ENCODE measurements at places on chromosomes 5 and 9.
A peak's percentile ranks its signal among the peaks of the same experiment; 100 is the strongest.

DNA sequence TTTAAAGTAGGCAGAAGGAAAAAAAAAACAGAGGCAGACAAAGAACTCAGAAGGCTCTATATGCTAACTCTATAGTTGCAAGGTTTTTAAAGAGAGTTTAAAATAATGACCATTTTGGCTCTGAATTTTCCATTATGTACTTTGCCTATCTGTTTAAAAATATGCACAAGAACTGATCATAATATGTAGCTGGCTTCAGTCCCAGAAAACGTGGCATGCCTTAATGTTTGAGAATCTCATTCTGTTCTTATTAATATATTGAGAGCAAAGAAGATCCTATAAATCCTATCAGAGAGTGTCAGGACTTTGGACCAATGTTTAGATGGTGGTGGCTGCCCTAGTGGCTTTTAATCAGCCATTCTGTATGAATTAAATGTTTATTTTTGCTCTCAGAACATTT, 121.5 kb downstream of the JMY start:
- DNase-seq, result no peak

DNA sequence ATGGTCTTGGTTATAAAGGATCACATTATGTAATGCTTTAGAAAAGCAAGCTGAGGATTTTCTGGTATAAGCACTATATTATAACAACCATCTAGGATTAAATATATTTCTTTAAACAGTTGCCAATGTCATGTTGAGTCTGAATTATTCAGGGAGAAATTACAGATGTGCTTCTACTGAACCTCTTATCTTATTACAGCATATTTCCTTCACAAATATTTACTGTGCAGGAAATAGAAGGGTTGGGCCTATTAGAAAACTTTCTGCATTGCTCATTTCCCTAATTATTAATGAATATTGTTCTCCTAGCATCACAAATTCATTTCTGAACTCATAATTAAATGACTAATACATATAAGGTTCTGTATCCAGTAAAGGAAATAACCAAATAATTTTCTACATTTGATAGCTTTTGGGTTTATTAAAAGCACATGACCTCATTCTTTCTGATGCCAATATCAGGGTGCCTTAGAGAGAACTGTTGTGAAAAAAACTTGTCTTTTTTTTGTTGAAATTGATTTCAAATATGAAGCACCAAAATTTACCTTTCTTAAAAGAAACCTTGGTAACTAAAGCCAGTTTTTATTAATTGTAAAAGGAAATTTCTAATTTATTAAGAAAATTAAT, 476.8 kb upstream of the PTGER4 start:
- DNase-seq, result no peak

GRCh38 chr9:20499013-20499412, 123.3 kb downstream of the MLLT3 start:
- DNase-seq, result no peak

- DNase-seq, result no peak
These were observed 65.7 kb upstream of the BASP1 start for GRCh38 chr5:17151686-17152085.

DNA sequence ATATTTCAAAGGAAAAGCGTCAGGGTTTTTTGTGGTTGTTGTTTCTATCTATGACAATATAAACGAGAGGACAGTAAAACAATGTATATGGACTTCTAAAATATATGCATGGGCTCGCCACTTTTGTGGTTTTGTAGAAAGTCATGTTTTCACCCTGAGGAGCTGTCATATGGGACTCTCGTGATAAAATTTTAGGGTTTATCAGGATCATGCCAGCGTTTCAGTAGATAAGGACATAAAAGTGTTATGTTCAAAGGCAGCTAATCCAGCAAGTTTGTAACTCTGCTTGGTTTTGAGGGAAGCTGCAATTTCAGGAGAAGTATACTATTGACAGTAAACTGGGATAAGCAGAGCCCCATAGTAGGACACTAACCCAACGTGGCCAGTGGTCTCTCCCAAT, 120.3 kb downstream of the CDC42SE2 start:
- DNase-seq, result no peak

DNA sequence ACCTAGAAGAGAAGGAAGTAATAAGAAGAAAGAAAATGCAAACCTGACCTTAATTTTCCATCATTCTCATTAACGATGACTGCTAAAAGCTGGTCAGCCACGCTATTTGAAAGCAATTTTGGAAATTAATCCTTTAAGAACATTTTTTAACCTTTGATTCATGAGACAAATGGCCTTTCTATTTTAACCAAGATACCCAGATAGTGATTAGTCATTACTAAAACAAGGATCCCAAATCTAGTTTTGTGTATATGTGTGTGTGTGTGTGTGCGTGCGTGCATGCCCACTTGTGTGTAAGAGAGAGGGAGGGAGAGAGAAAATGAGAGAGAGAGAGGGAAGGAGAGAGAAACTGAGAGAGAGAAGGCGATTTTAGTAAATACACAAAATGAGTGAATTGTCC, 329.5 kb downstream of the DEPDC1B start:
- no peak for DNase-seq

GRCh38 chr9:12368569-12368968, 324.6 kb upstream of the TYRP1 start:
- DNase-seq, result no peak

DNA sequence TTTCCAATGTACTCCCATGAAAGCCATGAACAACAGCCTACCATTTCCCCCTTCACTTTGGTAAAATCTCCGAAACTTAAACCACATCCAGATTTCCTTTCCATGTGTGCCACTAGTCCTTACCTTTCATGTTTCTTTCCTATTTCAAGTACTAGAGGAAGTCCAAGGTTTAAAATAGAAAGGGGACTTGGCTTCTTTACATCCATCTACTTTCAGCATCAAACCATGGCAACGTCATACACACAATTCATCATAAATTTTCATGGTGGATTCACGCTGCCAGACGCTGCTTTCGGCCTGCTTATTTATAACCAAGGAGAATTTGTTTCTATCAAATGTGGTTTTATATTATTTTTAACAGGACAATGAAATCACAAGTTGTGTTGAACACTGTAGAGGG, 58.7 kb upstream of the ZNF622 start:
- DNase-seq, result no peak

GRCh38 chr9:80204054-80204453, 632.3 kb downstream of the TLE4 start:
- DNase-seq, result no peak

GRCh38 chr9:26169708-26170107, 491.5 kb upstream of the TUSC1 start:
- DNase-seq, result no peak

- no peak for DNase-seq
These were observed 211.4 kb upstream of the FTMT start for GRCh38 chr5:121640298-121640697.

DNA sequence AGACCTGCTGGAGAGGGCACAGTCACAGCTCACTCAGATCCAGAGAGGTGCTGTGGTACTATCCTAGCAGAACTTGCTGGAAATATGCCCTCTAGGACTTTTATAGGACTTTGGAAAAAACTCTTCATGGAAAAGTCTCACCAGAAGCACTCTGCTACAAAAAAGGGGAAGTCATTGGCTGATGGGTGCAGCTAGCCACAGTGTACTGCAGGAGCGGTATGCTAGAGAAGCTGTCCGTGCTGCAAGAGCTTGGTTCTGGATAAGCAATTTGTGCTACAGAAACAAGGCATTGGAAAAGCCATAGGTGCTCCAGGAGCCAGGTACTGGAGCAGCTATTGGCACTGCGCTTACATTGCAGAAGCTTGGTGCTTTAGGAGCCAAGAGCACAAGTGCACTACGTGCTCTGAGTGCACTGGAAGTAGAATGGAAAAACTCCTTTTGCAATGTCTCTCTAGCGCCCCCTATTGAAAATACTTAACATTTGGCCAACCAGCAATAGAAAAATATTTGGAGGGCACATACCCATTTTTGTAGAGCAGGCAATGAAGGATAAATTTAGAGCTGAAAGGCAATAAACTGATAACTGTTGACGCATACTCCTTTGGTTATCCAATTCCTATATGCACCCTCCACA, 83.4 kb downstream of the MEGF10 start:
- DNase-seq, result no peak

DNA sequence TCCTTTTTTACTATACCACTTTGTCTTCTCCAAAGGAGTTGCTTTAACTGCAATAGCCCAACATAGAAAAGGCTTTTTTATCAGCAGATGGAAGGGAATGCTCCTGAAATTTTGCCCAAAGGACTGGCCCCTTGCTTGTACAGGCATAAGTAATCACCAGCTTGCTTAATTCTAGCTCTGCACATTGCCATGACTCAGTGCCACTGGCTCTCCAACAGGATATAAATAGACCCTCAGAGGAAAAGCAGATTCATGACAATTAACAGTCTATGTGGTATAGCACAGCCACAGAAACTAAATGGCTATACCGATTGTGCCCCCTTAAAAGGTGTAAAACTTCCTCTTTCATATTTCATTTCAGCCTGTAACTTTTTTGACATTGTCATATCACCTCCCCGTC, 227.0 kb downstream of the ZNF608 start:
- no peak for DNase-seq

GRCh38 chr5:180860273-180860886, 696 bp downstream of the ZFP62 start:
- peak; percentile 39 for DNase-seq

GRCh38 chr5:10454591-10455276, 13.1 kb downstream of the ROPN1L start:
- DNase-seq, result no peak

DNA sequence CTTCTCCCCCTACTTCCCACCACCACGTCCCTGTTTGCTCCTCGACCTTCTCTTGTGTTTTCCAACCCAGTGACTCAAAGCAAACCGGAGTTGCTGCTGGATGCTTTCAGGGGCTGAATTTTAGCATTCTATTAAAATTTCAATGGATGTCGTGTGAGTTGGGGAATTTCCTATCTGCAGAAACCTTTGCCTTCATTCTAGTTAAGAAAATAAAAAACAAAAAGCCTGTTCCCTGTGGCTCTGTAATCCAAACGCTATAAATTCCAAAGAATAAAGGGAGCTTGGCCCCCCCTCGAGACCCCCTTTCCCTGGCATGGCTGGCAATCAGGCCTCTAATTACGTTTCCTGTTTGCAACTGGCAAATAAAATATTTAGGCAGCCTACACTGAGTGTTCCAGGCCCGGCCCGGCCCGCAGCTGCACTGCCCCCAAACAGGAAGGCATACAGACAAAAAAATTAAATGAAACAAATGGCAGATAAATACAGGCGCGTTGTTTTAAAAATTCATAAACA, 139.4 kb upstream of the PPP1R26 start:
- DNase-seq, result no peak

- DNase-seq, result no peak
These were observed 49.8 kb downstream of the EBF1 start for GRCh38 chr5:159049844-159050315.

GRCh38 chr9:105479846-105480245, 32.0 kb downstream of the FSD1L start:
- DNase-seq, result no peak

- DNase-seq, result no peak
These were observed 24.9 kb upstream of the IRX4 start for GRCh38 chr5:1907616-1908015.

DNA sequence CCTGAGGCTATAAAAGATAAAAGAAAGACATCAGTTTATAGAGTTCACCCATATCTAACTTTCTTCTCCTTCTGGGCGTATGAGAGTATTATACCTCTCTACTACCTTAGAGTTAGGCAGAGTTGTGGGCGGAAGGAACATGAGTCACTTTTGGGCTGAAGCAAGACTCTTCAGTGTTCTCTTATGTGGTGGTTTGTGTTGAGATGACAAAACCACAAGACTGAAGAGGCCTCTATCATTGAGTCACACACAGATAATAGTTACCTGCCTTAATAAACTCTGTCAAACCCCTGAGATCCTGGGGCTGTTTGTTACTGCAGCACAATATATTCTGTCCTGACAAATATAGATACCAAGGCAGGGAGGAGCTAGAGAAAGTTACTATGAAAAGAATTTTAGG, 184.2 kb downstream of the EFNA5 start:
- DNase-seq, result no peak

DNA sequence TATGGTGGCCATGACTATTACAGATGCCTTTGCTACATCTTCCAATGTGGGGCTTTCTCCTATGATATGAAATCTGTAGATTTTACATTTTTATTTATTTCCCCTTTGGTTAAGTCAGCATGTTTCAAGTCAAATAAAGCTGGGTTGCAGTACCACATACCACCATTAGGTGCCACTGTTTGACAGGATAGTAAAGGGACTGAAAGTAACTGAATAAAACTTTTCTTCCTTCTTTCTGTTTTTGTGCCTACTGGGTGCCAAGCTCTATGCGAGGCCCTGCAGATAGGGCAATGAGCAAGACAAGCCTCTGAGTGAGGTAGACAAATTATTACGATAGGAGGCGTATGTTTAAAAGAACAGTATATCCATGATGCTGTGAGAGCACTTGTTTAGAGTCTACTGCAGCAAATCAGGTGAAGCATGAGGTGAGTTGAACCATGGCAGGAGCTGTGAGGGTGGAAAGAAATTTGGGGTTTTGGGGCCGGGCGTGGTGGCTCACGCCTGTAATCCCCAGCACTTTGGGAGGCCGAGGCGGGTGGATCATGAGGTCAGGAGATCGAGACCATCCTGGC, 64.8 kb downstream of the GDNF start:
- DNase-seq, result no peak

DNA sequence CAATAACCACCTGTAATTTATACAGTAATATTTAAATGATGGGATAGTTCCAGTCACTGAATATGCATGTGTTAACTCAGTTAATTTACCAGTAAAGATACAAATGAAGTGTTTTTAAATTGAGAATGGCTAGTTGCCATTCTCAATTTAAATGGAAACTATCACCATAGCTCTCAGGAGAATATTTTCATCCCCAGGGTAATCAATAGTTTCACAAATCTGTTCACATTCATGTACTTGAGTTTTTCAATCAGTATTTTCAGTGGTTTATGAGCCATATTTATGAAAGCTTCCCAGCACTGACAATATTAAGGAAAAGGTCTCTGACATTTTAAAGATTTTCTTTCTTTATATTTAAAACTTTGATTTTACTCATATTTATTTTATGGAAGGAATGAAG, 439.3 kb downstream of the MAT2B start:
- DNase-seq, result no peak

DNA sequence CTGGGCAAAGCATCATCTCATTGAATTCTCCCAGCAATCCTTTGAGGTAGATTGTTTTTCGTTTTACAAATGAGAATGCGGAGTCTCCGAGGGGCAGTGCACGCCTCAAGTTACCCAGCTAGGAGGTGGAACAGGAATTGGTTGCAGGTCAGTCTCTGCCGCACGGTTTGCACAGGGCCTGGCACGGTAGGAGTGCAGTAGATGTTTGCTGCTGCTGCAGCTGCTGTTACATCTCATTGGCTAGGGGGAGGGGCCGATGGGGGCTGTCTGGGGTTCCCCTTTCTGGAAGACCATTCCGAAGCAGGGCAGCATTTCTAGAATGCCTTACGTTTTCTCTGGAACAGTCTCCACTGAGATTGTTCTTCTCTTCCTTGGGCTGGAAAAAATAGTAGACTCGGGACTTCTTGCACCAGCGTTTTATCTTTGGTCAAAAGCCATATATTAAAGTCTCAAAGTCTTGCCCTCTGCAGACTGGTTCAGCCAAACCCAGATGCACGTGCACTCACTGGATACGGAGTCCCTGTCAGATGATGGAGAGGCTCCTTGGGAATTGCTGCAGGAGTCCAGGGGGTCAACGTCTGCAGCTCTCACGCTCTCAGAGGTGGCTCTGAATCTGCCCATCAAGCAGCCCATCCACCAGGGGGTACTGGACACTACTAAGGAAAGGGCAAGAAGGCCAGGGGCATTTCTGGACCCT, 1.2 kb downstream of the USP20 start:
- no peak for DNase-seq
